PC-9 (cell line): ENCODE measurements at places on chromosomes 3 and 15. TPM values are rescaled to one million over a fixed set of nuclear protein-coding genes. Genes with fewer than 3 reads are reported as not detected.

TIGIT gene
- total RNA-seq, result not detected in 2 replicates

SERPINI1 gene
- 2.4 and 2.6 TPM in 2 replicates for total RNA-seq

CSPG4 gene
- total RNA-seq, result 2.4 and 2.6 TPM in 2 replicates

KCNMB3 gene
- 7.4 and 8.9 TPM in 2 replicates for total RNA-seq
